ENCODE measurements at places on chromosomes 2 and 18. TPM values are rescaled to one million over a fixed set of nuclear protein-coding genes. Genes with fewer than 3 reads are reported as not detected.

GRCh38 chr2:84257831-84258230, 201.2 kb downstream of the SUCLG1 start:
- no peak for DNase-seq
- H3K27ac ChIP-seq = no peak overlapping the region
- H3K4me1 ChIP-seq = no peaks in the 10 kb centered on the region
- H3K4me3 ChIP-seq = no peak overlapping the region
- H3K27me3 ChIP-seq = no peaks in the 10 kb centered on the region

The ADD2 gene
- 59.6 TPM for total RNA-seq

- peaks cover 40% of the 10 kb centered on the region for H3K27me3 ChIP-seq
- H3K36me3 ChIP-seq = no peaks in the 10 kb centered on the region
- no peak overlapping the region for H3K27ac ChIP-seq
- H3K4me3 ChIP-seq = no peak overlapping the region
- DNase-seq = no peak
These were observed 71.6 kb downstream of the PXDN start for GRCh38 chr2:1672738-1673137.

DNA sequence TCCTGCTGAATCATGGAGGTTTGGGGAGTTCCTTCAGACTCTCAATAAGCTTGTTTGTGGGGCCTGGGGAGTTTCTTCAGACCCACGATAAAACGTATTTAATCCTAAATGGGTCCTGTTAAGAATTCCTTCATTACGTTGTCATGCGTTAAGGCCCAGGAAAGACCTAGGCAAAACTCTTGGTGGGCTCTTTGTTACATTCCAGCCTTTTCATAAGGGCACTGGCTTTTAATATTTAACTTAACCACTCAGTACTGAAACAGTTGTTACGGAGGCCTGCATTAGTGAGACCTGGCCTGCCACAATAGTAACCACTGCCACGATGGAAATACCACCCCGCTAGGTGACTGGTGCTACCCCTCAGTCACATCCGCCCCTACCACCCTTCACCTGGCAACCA, 17.5 kb upstream of the BIN1 start:
- H3K27ac ChIP-seq = no peak overlapping the region
- no peak for DNase-seq
- H3K4me1 ChIP-seq = no peaks in the 10 kb centered on the region
- H3K27me3 ChIP-seq = peaks cover 6% of the 10 kb centered on the region
- no peak overlapping the region for H3K4me3 ChIP-seq
- H3K36me3 ChIP-seq = no peaks in the 10 kb centered on the region

GRCh38 chr2:218405086-218405745, 5.5 kb downstream of the CTDSP1 start:
- no peak for DNase-seq
- H3K4me1 ChIP-seq = peaks cover 77% of the 10 kb centered on the region
- no peaks in the 10 kb centered on the region for H3K27me3 ChIP-seq
- H3K4me3 ChIP-seq = no peak overlapping the region

The MFSD6 gene
- 6.6 TPM for total RNA-seq

The LRRTM1 gene
- not detected for total RNA-seq

- no peak for DNase-seq
- no peaks in the 10 kb centered on the region for H3K27me3 ChIP-seq
- no peak overlapping the region for H3K4me3 ChIP-seq
- no peaks in the 10 kb centered on the region for H3K36me3 ChIP-seq
- H3K27ac ChIP-seq = no peak overlapping the region
These were observed 836.1 kb downstream of the CBLN2 start for GRCh38 chr18:71707985-71708500.

GRCh38 chr2:64263315-64263714, 119.1 kb upstream of the PELI1 start:
- H3K36me3 ChIP-seq = no peaks in the 10 kb centered on the region
- DNase-seq = no peak
- no peaks in the 10 kb centered on the region for H3K27me3 ChIP-seq

The PIEZO2 gene
- total RNA-seq = 1.6 TPM

GRCh38 chr2:110732422-110733413, at the start of gene ACOXL:
Gene ACOXL, plus strand, starts transcription at chr2:110732573. Its CDS starts 35,817 bp downstream, at chr2:110768390.
- no peaks in the 10 kb centered on the region for H3K36me3 ChIP-seq
- peak; percentile 61 for DNase-seq
- H3K4me3 ChIP-seq = peak within 1 kb of the TSS; percentile 22

GRCh38 chr18:9916077-9916639, 2.3 kb downstream of the VAPA start:
- DNase-seq = no peak
- peak overlapping the region; percentile 85 for H3K4me3 ChIP-seq
- no peaks in the 10 kb centered on the region for H3K27me3 ChIP-seq
- peaks cover 36% of the 10 kb centered on the region for H3K36me3 ChIP-seq
- H3K4me1 ChIP-seq = peaks cover 31% of the 10 kb centered on the region
- peak overlapping the region; percentile 97 for H3K27ac ChIP-seq

The CRYGD gene
- total RNA-seq = not detected

GRCh38 chr2:235053651-235054050, 101.8 kb downstream of the SH3BP4 start:
- H3K27ac ChIP-seq = no peak overlapping the region
- H3K27me3 ChIP-seq = peaks cover 61% of the 10 kb centered on the region
- no peak for DNase-seq
- no peaks in the 10 kb centered on the region for H3K4me1 ChIP-seq
- H3K4me3 ChIP-seq = no peak overlapping the region
- H3K36me3 ChIP-seq = no peaks in the 10 kb centered on the region

- no peak overlapping the region for H3K27ac ChIP-seq
- no peaks in the 10 kb centered on the region for H3K4me1 ChIP-seq
- H3K27me3 ChIP-seq = no peaks in the 10 kb centered on the region
- H3K4me3 ChIP-seq = no peak overlapping the region
- DNase-seq = no peak
- H3K36me3 ChIP-seq = no peaks in the 10 kb centered on the region
These were observed 67.0 kb downstream of the SP3 start for GRCh38 chr2:173898178-173898668.

GRCh38 chr2:70068119-70068518, 19.2 kb upstream of the PCBP1 start:
- no peak overlapping the region for H3K27ac ChIP-seq
- peaks cover 8% of the 10 kb centered on the region for H3K4me1 ChIP-seq
- H3K36me3 ChIP-seq = peaks cover 36% of the 10 kb centered on the region
- no peak for DNase-seq

GRCh38 chr18:79974025-79974654, 9.7 kb downstream of the HSBP1L1 start:
- H3K27ac ChIP-seq = no peak overlapping the region
- H3K4me1 ChIP-seq = peaks cover 18% of the 10 kb centered on the region
- peaks cover 83% of the 10 kb centered on the region for H3K36me3 ChIP-seq
- H3K27me3 ChIP-seq = no peaks in the 10 kb centered on the region
- H3K4me3 ChIP-seq = no peak overlapping the region

The NDUFAF7 gene
- 20.7 TPM for total RNA-seq

The PSTPIP2 gene
- 25.6 TPM for total RNA-seq

The ERFE gene
- 6.5 TPM for total RNA-seq

DNA sequence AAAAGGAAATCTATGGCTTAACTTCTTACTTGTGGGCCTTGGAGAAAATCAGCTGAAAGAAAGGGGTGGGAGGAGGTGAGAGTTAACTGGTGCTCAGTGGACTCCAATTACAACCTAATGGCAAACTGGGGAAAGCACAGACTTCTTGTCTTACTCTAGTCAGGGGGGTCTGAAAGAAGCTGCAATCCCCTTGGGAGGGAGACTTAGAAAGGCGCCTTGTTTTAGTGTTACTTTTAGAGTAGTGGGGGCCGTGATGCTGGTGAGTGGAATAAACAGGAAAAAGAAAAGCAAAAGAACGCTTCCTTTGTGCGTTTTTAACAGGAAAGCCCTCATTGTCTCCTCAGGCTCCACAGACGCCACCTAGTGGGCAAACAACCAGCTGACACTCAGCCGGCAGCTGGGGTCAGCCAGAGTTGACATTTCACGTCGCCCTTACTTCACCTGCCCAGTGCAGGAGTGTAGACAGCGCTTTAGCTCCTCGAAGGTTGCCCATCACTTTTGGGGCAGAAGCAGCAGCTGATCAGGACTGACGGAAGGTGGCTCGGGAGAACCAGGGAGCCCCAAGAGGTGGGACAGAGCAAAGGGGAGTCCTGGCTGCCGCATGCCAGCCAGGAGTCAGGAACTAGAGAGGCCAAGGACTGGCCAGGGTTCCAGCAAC, 55.9 kb upstream of the GORASP2 start:
- peak overlapping the region; percentile 49 for H3K27ac ChIP-seq
- peak; percentile 90 for DNase-seq
- no peaks in the 10 kb centered on the region for H3K36me3 ChIP-seq
- no peaks in the 10 kb centered on the region for H3K4me1 ChIP-seq
- no peak overlapping the region for H3K4me3 ChIP-seq
- H3K27me3 ChIP-seq = peaks cover 4% of the 10 kb centered on the region

- H3K27me3 ChIP-seq = no peaks in the 10 kb centered on the region
- DNase-seq = no peak
- H3K4me3 ChIP-seq = no peak overlapping the region
- peak overlapping the region; percentile 41 for H3K27ac ChIP-seq
These were observed 59.1 kb upstream of the RTN4 start for GRCh38 chr2:55109219-55109891.

- H3K27ac ChIP-seq = no peak overlapping the region
- no peak overlapping the region for H3K4me3 ChIP-seq
- H3K27me3 ChIP-seq = no peaks in the 10 kb centered on the region
- DNase-seq = no peak
- H3K36me3 ChIP-seq = no peaks in the 10 kb centered on the region
These were observed 21.6 kb downstream of the EPAS1 start for GRCh38 chr2:46318579-46319460.

The APCDD1 gene
- total RNA-seq = not detected

All from K562 (cell line).